ENCODE measurements at places on chromosomes 7 and 10.

DNA sequence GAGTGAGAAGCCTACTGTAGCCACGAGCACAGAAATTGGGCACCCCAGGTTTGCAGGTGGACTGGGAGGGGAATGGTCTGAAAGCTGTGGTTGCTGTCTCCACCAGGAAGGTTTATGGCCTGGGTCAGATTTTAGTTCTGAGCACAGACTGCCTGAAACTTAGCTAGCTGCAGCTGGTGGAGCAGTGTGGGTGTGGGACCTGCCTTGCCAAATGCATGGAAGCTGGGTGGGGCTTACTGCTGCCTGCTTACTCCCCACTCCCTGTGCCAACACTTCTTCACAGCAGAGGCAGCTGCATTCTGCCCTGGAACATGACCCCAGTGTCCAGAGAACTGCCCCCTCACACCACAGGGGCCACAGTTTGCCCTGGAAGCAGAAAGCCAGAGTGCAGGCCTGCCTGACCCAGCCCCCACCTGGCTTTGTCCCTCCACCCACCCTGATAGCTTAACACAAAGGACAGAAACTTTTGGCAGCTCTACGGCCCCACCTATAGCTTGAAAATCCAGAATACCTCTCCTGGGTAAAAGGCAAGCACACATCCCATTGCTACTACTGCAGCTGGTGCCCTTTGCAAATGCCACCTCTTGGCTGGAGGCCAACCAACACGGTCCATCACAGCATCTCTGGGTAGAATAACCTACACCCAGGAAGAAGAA, 281.6 kb downstream of the AGMO start:
- no peak for DNase-seq

DNA sequence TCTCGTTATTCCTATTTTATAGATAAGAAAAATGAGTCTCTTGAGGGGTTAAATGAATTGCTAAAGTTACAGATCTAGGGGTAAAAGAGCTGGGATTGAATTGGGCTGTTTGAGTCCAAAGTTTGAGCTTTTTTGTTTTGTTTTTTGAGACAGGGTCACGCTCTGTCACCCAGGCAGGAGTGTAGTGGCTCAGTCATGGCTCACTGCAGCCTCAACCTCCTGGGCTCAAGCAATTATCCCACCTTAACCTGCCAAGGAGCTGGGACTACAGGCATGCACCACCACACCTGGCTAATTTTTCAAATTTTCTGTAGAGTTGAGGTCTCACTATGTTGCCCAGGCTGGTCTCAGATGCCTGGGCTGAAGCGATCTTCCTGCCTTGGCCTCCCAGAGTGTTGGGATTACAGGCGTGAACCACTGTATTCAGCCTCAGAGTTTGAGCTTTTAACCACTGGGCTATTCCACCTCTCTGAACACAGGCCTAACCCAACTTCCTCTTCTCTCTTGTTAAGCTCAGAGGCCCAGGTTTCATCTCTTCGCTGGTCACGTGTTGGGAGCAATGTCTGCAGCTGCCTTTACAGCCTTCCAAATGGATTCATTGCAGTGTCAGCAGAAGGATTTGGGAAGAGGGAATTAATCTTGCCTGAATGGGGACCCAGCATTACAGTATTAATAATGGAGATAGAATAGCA, 8.0 kb downstream of the SUFU start:
- DNase-seq = no peak

DNA sequence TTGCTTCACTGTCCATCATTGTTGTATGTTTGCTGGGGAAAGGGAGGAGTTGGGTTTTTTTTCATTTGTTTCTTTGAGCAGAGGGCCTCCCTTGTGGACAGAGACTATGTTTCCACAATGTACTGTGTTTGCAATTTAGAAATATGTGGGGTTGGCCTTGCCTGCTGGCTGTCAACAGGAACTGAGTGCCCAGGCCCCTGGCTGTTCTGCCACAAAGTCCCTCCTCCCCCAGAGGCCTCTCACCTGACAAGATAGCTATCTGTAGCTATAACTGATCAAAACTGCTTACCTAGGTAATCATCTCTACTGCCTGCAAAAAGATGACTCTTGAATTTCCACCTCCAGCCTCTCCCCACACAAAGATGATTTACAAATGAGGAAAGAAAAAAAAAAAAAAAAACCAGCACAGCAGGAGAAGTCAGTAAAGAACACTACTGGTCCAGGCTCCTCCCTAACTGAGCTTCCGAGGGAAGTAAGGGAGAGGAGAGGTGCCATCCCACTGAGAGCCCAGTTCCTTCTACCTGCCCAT, 121.8 kb downstream of the SGMS1 start:
- DNase-seq = no peak

GRCh38 chr10:5538892-5539651, 14.3 kb downstream of the CALML3 start:
- DNase-seq = no peak

Measured in H54 (cell line).